ENCODE measurements at places on chromosomes 4 and X.

DNA sequence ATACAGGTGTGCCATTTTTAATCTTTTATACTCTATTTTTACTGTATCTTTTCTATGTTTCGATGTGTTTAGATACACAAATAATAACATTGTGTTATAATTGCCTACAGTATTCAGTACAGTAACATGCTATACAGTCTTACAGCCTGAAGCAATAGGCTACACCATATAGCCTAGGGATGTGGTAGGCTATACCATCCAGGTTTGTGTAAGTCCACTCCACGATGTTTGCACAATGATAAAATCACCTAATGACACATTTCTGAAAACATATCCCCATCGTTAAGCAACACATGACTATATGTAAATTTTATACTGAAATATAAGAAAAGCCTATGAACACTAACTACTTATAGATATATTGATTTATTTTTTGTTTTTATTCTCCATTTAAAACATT is 48.9 kb upstream of the EXOC1L start:
- no peak for DNase-seq

GRCh38 chrX:118823263-118824172 is at the start of gene ZCCHC12:
Gene ZCCHC12, plus strand, starts transcription at chrX:118823824. Its CDS starts 1,421 bp downstream, at chrX:118825245.
- DNase-seq: no peak

DNA sequence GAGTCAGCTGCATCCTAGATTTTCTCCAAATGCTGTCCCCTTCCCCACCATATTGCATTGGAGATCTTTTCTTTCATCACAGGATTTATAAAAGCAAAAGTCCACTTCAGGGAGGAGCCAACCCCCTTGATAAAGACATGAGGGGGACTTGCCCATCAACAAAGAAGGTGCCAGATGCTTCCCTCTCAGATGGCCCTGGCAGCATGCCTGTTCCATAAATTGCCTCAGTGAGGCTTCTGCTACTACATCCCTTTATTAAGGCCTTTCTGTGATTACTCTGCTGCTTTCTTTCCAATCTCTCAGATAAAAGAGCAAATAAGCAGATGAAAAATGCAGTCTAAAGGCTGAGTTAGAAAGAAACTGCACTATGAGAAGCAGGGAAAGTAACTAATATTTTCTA is 511.6 kb downstream of the PACRGL start:
- DNase-seq: no peak

GRCh38 chrX:69493193-69493592 is 10.9 kb upstream of the NALF2 start:
- no peak for DNase-seq

DNA sequence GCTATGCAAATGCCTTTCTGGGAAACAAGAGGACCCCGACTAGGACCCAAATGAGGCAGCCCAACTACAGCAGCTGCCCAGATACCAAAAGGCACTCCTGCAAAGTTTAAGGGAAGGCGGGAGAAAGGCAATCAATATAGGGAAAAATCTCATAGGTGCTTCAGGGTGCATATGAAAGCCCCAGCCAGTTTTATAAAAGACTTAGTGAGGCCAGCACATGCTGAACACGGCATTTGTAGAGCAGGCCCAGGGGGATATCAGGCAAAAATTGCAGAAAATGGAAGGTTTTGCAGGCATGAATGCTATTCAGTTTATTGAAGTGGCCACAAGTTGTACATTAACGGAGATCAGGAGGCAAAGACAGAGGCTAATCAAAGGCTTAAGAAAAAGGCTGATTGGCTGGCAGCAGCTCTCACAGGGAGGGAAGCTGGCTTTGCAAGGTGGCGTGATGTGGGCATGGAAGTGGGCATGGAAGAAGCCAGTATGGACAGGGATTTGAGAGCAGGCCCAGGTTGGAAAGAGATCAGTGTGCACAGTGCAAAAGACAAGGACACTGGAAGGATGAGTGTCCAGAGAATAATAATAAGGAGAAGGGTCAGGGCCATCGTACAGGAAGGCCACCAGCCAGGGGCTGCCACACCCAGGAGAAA is 37.7 kb upstream of the UGT2B7 start:
- DNase-seq: no peak

DNA sequence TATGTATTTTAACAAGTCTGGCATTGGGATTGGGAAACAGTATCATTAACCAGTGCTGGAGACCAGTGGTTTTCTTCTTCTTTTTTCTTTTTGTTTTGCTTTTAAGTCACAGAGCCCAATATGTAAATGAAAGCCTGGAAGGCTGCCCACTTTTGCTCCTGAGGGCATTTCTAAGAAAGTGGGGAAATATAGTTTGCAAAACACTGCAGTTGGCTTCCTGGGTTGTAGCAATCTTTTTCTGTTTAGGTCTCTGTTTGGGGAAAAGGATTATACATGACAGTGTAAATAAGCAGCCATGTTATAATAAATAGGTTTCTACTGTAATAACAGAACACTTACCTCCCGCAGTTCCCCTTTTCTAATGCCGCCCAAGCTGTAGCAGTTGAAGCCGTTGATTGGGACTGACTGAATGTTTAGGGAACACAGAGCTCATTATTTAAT is 105.5 kb downstream of the TMEM164 start:
- no peak for DNase-seq

Data from stimulated activated CD4-positive, alpha-beta T cell treated with anti-CD3 and anti-CD28 coated beads, Interleukin-1b, Interleukin-23, amount 100 ng/mL, for 1 hour (primary cell).